ENCODE measurements at places on chromosomes 12 and 14. TPM values are rescaled to one million over a fixed set of nuclear protein-coding genes. Genes with fewer than 3 reads are reported as not detected.

Gene TRIM9
- polyA plus RNA-seq, result 2.7 TPM

Gene KRT74
- polyA plus RNA-seq, result not detected

GRCh38 chr14:91835920-91836843 is 31.2 kb downstream of the TC2N start:
- peak; percentile 86 for DNase-seq

DNA sequence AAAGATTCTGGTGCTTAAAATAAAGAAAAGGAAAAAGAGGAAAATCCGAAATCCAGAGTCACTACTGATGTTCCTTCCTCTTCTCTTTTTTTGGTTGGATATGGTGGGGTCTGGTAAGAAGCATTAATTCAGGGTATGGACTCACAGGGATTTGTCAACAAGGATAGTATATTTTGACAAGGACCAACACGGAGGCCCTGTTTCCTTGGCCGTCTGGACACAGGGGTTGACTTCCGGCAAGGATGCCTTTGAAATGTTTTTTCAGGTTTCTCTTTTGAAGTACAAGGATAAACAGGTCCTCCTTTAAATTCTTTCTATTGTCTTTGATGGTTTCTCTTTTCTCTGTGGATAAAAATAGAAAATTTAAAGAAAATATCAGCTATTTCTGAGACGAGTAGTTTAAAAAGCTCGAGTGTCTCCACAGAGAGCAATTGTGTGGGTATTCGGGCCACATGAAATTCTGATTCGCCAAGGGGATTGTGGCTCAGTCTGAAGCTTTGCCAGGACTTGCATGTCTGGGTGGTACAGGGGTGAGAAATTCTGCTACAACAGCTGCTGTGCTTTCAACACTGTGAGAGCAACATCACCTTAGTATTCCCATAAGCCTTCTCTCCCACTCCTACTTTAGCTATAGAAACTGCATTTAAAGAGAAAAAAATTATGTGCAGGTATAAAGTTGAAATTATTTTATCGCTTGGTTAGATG is 88.5 kb upstream of the CSRP2 start:
- no peak for DNase-seq

Measured in large intestine (tissue), 12 donors.